Chondrocyte (in vitro differentiated cells): ENCODE measurements at places on chromosomes 6 and 20.
A peak's percentile ranks its signal among the peaks of the same experiment; 100 is the strongest.

GRCh38 chr6:148869585-148869984, 122.8 kb downstream of the UST start:
- H3K27ac ChIP-seq: peak overlapping the region; percentile 72
- DNase-seq: no peak

DNA sequence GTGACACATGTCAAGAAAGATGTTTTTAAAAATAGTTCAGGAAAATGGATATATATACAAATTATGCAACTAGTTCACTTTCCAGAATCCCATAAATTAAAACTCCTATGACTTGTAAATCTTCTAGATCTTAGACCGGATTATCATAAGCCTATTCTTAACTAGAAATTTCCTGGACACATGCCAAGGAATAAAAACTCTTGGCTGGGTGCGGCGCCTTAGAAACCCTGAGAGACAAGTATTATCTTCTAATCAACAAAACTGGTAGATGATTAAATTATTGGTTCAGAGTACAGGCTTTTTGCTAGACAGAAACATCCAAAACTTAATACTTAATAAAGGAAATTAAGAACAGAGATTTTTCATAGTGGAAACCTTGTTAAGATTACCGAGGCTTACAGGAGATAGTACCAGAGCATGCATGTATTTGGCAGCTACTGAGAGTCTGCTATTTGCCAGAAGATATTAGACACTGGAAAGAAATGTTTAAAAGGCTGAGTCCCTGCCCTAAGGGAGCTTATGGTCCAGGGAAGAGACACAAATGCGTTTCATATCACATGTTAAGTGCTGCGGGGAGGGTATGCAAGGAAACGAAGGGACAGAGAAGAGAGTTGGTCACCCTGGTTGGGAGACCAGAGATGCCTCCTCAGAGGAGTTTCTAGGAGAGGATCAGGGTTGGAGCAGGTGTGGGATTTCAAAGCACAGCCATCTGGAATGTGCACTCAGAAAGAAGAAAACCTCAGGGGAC, 46.5 kb upstream of the IFNGR1 start:
- H3K4me1 ChIP-seq: peaks cover 38% of the 10 kb centered on the region
- H3K4me3 ChIP-seq: no peak overlapping the region
- no peak overlapping the region for H3K27ac ChIP-seq
- H3K36me3 ChIP-seq: peaks cover 3% of the 10 kb centered on the region

- no peak for DNase-seq
- no peak overlapping the region for H3K4me3 ChIP-seq
- H3K27ac ChIP-seq: no peak overlapping the region
- no peaks in the 10 kb centered on the region for H3K36me3 ChIP-seq
Measured at GRCh38 chr6:50978380-50979170, 159.9 kb downstream of the TFAP2B start.

- no peak for DNase-seq
- no peak overlapping the region for H3K27ac ChIP-seq
- peaks cover 5% of the 10 kb centered on the region for H3K36me3 ChIP-seq
- peaks cover 40% of the 10 kb centered on the region for H3K4me1 ChIP-seq
- no peaks in the 10 kb centered on the region for H3K27me3 ChIP-seq
Measured at GRCh38 chr20:47708140-47708807, 77.0 kb downstream of the SULF2 start.

- H3K4me3 ChIP-seq: no peak overlapping the region
- H3K4me1 ChIP-seq: peaks cover 32% of the 10 kb centered on the region
- peak overlapping the region; percentile 81 for H3K27ac ChIP-seq
Measured at GRCh38 chr20:48051794-48052474, 266.7 kb upstream of the SULF2 start.

DNA sequence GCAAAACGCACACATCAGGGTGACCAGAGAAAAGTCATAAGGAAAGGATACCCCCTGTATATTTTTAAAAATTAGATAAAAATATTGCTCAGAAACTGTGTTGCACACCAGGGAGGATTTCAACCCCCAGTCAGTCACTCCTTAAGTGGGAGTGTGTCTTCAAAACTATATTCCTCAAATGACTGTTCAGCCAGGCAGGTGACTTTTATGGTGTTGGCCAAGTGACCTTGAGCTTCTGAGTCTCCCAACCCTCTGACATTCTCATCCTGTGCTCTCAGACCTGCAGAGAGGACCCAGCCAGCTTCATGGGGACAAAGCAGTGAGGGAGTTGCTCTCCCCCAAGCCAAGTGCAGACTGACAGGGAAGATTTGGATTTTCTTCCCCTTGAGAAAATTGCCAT, 311.9 kb upstream of the JARID2 start:
- H3K27me3 ChIP-seq: no peaks in the 10 kb centered on the region
- no peak overlapping the region for H3K4me3 ChIP-seq
- H3K36me3 ChIP-seq: no peaks in the 10 kb centered on the region
- H3K4me1 ChIP-seq: no peaks in the 10 kb centered on the region

- DNase-seq: no peak
- H3K4me1 ChIP-seq: peaks cover 46% of the 10 kb centered on the region
- H3K4me3 ChIP-seq: no peak overlapping the region
- no peaks in the 10 kb centered on the region for H3K36me3 ChIP-seq
- no peak overlapping the region for H3K27ac ChIP-seq
Measured at GRCh38 chr6:108130262-108130661, 35.6 kb upstream of the NR2E1 start.

DNA sequence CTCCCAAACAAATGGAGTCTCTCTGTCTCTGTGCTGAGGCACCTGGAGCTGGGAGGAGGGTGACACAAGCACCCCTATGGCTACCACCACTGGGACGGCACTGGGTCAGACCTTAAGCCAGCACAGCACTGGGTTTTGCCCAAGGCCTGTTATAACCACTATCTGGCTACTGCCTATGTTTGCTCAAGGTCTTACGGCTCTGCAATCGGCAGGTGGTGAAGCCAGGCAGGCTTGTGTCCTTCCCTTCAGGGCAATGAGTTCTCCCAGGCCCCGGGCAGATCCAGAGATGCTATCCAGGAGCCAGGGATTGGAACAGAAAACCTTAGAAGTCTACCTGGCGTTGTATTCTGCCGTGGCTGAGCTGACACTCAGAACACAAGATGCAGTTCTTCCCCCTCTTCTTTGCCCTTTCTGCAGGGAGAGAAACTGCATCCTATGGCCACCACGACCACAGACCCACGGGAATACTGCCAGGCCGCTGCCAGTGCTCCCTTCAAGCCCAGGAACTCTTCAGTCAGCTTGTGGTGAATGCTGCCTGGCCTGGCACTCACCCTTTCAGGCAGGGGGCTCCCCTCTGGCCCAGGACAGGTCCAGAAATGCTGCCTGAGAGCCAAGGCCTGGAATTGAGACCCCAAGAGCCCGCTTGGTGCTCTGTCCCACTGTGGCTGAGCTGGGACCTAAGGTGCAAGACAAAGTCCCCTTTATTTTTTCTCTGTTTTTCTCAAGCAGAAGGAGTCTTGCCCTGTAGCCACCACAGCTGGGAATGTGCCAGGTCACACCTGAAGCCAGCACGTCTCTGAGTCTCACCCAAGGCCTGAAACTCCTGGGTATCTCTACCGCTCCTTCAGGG, 67.0 kb upstream of the FRMD1 start:
- H3K27ac ChIP-seq: no peak overlapping the region
- H3K36me3 ChIP-seq: peaks cover 5% of the 10 kb centered on the region
- peaks cover 5% of the 10 kb centered on the region for H3K27me3 ChIP-seq
- no peak overlapping the region for H3K4me3 ChIP-seq
- H3K4me1 ChIP-seq: peaks cover 17% of the 10 kb centered on the region

- DNase-seq: no peak
- H3K27me3 ChIP-seq: no peaks in the 10 kb centered on the region
- peaks cover 7% of the 10 kb centered on the region for H3K36me3 ChIP-seq
- H3K27ac ChIP-seq: no peak overlapping the region
Measured at GRCh38 chr6:158011980-158012566, 30.4 kb downstream of the SYNJ2 start.

GRCh38 chr6:25034431-25034921, 98.7 kb upstream of the RIPOR2 start:
- peaks cover 7% of the 10 kb centered on the region for H3K4me1 ChIP-seq
- H3K4me3 ChIP-seq: no peak overlapping the region
- H3K27ac ChIP-seq: no peak overlapping the region

DNA sequence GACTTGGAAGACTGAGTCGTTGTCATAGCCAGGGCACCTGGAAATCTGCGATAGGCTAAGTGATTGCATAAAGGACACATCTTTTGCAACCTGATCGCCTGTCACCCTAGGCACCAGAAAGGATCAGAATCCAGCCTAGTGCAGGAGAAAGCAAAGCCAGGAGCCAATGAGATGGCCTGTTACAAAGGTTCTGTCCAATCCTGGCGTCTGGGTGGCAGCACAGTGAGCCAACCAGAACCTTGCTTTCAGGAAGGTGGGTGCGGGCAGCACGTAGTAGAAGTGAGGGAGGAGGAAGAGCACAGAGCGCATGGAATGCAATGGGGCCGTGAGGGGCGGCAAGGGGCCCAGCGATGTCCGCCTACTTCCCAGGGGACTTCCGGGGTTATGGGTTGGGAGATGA, 120.4 kb upstream of the GGTLC1 start:
- DNase-seq: no peak
- H3K36me3 ChIP-seq: no peaks in the 10 kb centered on the region

GRCh38 chr6:105097288-105097687, 82.5 kb downstream of the POPDC3 start:
- no peak overlapping the region for H3K27ac ChIP-seq
- H3K27me3 ChIP-seq: no peaks in the 10 kb centered on the region
- no peak overlapping the region for H3K4me3 ChIP-seq
- no peak for DNase-seq
- no peaks in the 10 kb centered on the region for H3K4me1 ChIP-seq

DNA sequence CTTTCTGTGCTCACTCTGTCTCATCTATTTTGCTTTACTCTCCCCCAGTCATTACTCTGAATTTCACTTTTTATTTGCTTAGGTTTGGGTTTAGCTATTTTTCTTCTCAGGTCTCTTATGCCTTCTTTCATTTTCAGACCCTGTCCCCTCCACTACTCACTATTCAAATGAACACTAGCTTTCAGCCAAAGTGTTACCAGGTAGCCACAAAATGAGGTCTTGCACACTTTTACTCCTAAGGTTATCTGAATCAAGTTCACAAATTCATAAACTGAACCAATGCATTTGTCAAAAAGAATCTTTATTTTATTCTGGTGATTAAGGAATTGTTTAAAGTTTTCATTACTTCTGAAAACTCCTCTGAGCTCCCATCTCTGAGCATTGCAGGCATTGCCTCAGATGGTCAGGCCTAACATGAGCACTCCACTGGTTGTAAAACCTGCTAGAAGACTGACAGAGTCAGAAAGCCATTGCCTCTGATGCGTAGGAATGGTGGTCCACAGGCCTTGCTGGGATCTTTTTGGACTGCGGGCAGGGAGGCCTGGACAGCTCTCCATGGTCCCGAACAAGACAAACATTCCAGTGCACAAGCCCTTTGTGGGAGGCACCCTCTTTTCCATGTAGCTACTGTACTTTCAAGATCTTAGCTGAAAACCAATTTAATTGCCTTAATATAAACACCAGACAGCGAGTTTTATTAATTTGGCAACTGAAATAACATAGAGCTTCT, 48.5 kb downstream of the FYN start:
- peaks cover 43% of the 10 kb centered on the region for H3K4me1 ChIP-seq
- no peaks in the 10 kb centered on the region for H3K36me3 ChIP-seq
- H3K4me3 ChIP-seq: no peak overlapping the region
- H3K27ac ChIP-seq: peak overlapping the region; percentile 90
- DNase-seq: no peak

GRCh38 chr6:162345051-162345511, 382.5 kb downstream of the PRKN start:
- no peak overlapping the region for H3K27ac ChIP-seq
- peaks cover 10% of the 10 kb centered on the region for H3K4me1 ChIP-seq
- no peaks in the 10 kb centered on the region for H3K27me3 ChIP-seq
- no peak for DNase-seq

- H3K4me1 ChIP-seq: peaks cover 8% of the 10 kb centered on the region
- DNase-seq: no peak
- no peak within 1 kb of the TSS for H3K27ac ChIP-seq
- H3K4me3 ChIP-seq: peak within 1 kb of the TSS; percentile 76
- H3K27me3 ChIP-seq: peaks cover 12% of the 10 kb centered on the region
- H3K36me3 ChIP-seq: no peaks in the 10 kb centered on the region
Measured at GRCh38 chr20:43507150-43508080, at the start of gene L3MBTL1. Gene L3MBTL1 (plus strand): TSS chr20:43507697. CDS start chr20:43513504, 5,807 bp downstream.

DNA sequence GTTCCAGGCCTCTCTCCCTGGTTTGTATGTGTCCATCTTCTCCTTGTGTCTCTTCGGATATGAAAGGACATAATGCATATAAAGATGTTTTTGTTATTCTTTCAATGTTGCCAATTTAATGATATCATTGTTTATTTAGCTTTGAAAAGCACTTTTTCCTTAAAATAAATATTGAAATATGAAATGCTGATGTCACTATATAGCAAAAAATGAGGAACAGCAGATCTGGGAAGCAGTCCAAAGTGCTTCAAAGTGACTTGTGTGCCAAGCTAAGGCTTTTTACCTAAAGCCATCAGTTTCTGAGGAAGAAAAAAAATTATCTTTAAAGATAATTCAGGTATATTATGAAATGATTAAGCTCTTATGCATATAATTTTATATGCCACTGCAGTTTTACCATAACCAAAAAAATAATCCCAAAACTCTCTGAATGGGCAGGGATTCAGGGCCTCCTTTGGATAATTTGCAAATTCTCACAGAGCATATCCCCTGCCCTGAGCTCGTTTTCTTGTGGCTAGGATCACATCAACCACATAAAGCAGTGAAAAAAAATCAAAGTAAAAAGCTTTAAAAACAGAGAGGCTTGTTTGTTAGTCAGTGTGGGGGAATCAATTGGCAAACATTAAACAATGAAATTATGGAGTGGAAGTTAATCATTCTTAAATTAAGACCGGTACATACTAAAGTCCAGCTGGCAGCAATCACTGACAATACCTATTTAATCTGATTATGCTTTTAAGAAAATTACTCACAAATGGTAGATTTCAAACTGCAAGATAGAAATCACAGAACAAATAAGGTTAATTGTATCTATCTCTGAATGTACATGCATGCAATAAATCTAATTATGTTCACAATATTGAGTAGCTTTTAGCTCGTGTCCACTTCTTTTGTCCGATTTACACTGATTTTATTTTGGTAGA, 1027.9 kb upstream of the ADGRB3 start:
- no peak overlapping the region for H3K4me3 ChIP-seq

DNA sequence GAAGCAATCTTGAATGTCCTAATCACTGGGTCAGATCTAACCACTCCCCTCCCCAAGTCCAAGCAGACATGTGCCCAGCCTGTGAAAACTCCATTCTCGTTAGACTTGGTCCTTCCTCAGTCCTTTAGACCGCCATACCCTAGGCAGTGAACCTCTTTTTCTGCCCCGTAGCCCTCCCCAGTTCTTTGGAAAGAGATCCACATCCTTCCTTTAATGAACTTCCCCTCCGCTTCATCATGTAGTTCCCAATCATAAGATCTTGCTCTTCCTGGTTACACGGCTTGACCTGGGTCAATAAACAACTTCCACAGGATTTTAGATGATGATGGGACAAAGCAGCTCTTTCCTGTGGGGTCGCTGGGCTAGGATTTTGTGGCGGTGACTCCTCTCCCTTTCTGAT, 9.6 kb downstream of the AHCY start:
- H3K4me3 ChIP-seq: no peak overlapping the region
- DNase-seq: no peak
- H3K27ac ChIP-seq: no peak overlapping the region
- peaks cover 53% of the 10 kb centered on the region for H3K36me3 ChIP-seq
- no peaks in the 10 kb centered on the region for H3K4me1 ChIP-seq
